ENCODE measurements at places on chromosomes 2 and 18.

DNA sequence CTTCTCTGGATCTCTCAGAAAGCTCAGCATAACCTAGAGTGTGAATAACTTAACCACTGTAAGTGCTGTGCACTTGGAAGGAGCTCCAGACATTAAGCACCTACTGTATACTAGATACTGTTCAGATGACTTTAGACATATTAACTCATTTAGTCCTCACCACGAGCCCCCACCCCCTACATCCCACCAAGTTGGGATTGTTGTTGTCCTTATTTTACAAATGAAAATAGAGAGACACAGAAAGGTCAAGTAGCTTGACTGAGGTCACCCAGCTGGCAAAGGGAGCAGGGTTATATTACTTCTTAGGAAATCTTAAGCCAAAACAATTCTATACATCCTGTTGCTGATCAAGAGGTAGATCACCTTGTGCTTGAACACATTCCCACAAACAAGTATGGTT lies 234.2 kb upstream of the SMAD2 start:
- DNase-seq: no peak

GRCh38 chr18:55458456-55459203 lies 129.4 kb downstream of the TCF4 start:
- no peak for DNase-seq

DNA sequence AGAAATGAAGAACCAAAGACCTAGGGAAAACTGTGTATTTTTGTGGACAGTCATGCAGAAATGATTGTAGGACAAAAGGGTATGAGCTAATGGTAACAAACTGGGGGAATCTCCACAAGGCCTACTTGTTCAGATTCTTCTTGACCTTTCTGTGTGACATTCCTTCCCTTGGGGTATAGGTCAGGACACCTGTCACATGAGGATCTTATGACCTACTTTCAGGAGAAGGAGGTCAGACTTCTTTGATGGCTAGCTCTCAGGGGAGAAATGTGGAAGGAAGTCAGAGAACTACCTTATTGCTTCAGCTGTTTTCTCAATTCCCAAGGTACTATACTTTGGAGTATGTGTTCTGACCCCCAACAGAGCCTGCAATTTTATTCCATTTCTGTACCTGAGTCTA lies 40.7 kb upstream of the TANK start:
- DNase-seq: no peak

DNA sequence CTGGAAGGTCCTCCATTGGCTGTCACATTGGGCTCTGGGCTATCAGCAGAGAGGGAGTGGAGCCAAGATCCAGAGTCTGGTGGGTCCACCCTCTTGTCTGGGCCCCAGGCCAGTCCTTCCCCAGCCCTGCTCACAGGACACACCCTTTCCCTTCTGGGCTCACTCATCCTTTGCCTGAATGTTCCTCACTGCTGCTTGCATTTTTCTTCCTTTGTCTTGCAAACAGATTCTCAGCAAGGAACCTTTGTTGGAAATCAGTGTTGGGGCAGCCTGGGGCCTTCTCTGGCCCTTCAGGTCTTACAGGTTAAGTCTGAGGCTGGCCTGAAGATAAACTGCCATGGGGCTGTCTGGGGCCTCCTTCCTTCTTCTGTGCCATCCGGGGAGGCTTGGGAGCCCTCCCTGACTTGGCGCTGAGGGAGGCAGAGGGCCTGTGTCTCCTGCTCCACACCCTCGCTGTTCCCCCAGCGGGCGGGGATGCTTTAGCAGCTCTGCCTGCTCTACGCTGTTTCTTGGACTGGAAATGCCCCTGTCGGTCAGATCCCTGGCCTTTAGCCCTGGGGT lies 11.5 kb upstream of the CELF4 start:
- no peak for DNase-seq

DNA sequence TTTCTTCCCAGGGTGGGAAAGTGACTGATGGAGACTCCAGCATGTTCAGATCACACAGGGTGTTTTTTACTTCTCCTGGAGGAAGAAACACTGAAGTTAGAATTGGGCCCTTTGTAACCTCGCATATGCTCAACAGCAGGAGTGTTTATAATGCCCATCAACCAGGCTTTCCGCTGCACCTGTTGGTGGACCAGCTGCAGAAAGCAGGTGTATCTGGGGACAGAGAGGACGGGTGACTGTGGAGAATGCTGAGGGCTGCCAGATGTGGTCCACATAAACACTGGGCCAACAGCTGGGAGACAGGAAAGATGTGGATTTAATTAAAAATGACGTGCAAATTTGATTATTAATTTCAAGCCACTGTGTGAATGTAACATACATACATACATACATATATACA lies 335.5 kb upstream of the SPRED2 start:
- no peak for DNase-seq

- no peak for DNase-seq
These were observed 162.7 kb upstream of the HDAC4 start for GRCh38 chr2:239563561-239563960.
